GM12878 (cell line): ENCODE measurements at places on chromosomes 12 and 14.

- no peak for DNase-seq
These were observed 46.2 kb downstream of the AACS start for GRCh38 chr12:125111403-125111802.

DNA sequence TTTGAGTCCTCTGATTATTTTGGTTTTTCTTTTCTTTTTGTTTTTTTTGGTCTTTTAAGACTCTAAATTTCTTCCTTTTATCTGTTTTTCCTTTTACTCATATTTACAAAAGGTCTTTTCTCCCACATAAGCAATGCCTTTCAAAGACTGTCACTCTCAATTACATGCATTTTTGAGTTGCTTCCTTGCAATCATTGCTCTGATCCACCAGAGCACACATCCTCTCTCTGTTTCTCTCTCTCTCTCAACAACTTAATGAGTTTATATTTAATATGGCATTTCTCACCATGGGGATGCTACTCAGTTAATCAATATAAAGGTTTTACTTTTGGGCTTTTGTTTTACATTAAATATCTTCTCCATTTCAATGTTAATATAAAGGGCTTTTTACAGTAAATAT, 62.7 kb upstream of the OR10AD1 start:
- no peak for DNase-seq

DNA sequence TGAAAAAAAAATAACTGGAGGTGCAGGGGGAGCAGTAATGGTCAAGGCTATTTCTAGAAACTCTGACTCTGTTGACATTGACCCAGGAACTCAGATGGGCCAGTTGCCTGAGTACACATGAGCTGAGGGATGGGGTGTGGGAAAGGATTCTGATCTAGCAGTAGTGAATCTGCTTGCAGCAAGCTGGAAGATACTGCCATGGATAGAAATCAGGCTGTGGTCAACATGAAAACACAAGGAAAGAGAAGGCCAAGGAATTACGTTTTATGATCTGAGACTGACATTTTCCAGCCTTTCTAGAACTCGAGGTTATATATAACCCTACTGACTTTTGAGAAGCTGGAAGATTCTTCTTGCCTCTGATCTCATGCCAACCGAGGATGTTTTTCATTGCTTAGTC, 90.0 kb downstream of the ANO6 start:
- no peak for DNase-seq

- no peak for DNase-seq
These were observed 1.4 kb downstream of the KTN1 start for GRCh38 chr14:55581342-55581771.

GRCh38 chr12:80895240-80895639, 42.5 kb downstream of the LIN7A start:
- DNase-seq, result no peak

DNA sequence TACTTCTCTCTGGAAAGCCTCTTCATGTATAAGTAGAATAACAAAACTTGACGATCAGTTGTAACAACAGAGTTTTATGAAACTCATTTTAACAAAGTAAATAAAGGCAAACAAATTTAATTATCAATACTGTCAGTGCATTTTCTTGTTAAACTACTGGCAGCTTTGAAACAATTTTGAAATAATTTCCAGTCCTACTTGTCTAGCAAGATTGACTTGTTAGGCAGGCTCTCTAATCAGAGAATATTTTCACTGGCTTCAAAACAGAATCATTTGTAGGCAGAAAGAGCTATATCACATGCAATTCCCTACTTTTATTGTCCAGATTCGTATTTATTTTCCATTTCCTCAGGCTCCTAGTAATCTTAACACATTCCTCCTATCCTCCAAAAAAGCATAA, 45.9 kb upstream of the SLC6A13 start:
- no peak for DNase-seq

GRCh38 chr12:14952299-14952921, 9.0 kb downstream of the ARHGDIB start:
- DNase-seq, result no peak

DNA sequence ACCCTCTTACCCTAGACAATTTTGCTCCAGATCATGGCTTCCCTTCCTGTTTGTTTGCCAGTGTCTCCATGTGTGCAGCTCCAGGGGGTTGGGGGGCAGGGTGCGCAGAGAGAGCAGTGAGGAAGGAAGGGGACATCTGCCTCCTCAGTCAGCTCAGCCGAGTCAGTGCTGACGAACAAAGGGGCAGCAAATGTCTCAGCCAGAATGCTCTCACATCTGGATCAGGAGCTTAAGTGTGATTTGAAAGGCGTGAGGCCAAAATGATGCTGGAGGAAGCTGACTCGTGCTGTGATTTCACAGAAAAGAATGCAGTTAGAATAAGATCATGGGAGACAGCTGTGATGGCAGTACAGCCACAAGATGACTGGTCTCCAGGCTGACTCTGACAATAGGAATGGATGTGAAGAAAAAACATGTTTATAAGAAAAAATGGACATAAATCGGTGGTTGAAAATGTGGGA, 27.1 kb upstream of the CDK17 start:
- DNase-seq, result no peak
